ENCODE measurements at places on chromosomes 5 and 9.

DNA sequence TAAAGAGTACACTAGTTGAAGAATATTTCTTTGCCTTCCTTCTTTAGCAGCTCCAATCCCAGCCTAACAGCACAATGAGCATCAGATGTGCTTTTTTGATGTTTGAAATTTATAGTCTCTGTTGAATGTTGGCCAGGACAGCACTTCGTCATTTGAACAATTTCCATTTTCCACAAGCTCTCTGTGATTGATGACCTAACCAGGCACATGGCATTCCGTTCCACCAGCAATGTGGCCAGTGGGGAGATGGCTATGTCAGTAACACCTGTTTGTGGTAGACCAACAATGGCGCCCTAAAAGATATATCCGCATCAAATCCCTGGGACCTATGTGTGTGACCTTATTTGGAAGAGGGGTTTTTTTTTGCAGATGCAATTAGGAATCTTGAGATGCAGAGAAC lies 66.8 kb downstream of the PALM2AKAP2 start:
- DNase-seq: no peak

- DNase-seq: no peak
Observed at GRCh38 chr9:89000371-89000781, 9.1 kb downstream of the S1PR3 start.

- DNase-seq: no peak
Observed at GRCh38 chr5:62149879-62150278, 156.1 kb upstream of the KIF2A start.

DNA sequence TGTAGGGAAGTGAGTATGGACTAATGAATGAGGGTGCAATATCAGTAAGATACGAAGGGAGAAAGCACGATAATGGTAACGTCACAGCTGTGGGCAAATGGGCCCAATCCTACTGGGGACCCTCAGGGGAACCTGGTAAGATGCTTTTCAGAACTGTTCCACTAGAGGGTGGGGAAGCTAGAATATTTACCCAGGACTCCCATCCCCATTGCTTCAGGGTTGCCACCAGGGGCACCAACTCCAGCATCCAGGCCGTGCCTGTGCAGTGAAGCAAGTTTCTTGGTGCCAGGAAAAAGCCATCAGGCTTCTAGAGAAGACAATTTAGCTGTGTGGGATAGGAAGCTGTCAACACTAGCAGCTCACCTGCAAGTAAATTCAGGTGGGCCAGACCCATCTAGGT lies 409.3 kb downstream of the AGTPBP1 start:
- DNase-seq: no peak

GRCh38 chr9:105114964-105115728 lies 129.3 kb upstream of the SLC44A1 start:
- DNase-seq: no peak

- no peak for DNase-seq
Observed at GRCh38 chr9:87810008-87810407, 72.7 kb upstream of the SPATA31E1 start.

- DNase-seq: no peak
Observed at GRCh38 chr9:96073531-96074480, 198.3 kb downstream of the ERCC6L2 start.

DNA sequence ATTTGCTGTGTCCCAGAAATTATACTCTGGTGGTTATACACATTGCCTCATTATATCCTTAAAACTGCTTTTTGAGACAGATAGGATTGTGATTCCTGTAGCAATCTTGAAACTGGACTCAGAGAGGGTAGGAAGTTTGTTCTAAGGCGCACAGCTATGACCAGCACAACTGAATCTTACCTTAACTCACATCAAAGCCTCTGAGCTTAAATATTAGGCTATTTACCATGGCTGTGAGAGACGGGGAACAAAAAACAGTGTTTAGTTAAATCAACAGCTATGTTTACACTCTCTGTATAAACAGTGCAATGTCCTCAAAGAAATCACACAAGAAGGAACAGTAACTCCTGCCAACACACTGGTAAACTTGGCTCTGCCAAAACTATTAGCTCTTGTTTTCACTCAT lies 50.9 kb upstream of the TUT7 start:
- DNase-seq: no peak

- no peak for DNase-seq
Observed at GRCh38 chr5:130885027-130885426, 280.0 kb downstream of the HINT1 start.

DNA sequence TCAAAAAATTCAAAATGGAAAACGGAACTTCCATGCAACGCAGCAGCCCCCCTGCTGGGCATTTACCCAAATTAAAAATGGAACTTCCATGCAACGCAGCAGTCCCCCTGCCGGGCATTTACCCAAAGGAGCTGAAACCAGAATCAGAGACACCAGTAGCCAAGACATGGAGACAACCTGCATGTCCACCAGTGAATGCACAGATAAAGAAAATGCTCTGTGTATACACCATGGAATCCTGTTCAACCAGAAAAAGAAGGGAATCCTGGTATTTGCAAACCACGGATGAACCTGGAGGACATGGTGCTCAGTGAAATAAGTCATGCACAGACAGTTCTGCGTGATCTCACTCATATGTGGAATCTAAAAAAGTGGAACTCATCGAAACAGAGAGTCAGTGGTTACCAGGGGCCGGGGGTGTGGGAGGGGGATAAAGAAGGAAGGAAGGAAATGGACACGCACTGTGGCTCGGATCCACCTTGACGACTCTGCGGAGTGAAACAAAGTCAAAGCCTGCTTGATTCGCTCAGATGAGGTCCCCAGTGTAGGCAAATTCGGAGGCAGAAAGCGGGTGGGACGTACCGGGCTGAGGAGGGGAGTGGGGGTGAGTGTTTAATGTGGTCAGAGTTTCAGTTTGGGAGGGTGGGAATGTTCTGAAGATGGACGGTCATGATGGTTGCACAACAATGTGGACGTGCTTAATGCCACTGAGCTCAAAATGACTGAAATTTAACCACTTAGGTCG lies 40.2 kb upstream of the EXOC3 start:
- no peak for DNase-seq

- DNase-seq: no peak
Observed at GRCh38 chr5:95907740-95908706, 53.6 kb downstream of the ELL2 start.

DNA sequence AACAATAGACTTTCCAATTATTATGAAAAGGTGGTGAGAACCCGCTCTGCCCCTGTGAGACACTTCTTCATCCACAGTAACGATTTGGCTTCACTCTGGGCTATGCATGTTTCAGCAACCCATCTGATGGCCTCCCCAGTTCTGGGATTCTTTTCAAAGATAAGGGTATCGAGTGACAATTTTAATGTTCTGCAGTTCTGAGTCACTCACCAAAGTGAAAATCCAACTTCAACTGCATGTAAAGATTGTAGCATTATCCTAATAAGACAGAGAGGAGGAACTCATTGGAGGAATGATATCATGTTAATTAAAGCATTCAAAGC lies 1078.3 kb upstream of the SEMA6A start:
- no peak for DNase-seq

GRCh38 chr9:12666813-12667212 lies 26.4 kb upstream of the TYRP1 start:
- DNase-seq: no peak

DNA sequence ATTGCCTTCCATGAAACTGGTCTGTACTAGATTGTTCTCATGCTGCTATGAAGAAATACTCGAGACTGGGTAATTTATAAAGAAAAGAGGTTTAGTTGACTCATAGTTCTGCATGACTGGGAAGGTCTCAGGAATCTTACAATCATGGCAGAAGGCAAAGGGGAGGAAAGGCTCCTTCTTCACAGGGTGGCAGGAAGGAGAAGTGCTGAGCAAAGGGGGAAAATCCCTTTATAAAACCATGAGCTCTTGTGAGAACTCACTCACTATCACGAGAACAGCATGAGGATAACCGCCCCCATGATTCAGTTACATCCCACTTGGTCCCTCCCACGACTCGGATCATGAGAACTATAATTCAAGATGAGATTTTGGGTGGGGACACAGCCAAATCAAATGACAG lies 163.2 kb downstream of the RFK start:
- DNase-seq: no peak

GRCh38 chr9:120587328-120587727 lies 7.4 kb upstream of the CDK5RAP2 start:
- DNase-seq: no peak

DNA sequence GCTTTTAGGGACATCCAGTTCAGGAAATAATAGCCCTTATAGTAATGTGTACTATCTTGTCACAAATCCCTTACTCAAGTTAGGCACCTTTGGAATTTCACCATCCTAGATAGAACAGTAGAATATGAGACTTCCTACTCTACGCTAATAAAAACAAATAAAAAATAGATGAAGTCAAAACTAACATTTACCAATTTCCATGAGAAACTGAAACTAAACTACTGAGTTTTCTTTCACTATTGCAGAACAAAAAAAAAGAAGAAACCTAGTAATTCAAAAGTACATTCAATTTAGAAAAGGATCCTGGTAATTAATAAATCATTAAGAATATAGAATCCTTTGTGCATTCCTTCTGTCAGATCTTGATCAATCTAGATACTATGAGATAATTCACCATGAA lies 14.0 kb downstream of the STARD4 start:
- DNase-seq: no peak

DNA sequence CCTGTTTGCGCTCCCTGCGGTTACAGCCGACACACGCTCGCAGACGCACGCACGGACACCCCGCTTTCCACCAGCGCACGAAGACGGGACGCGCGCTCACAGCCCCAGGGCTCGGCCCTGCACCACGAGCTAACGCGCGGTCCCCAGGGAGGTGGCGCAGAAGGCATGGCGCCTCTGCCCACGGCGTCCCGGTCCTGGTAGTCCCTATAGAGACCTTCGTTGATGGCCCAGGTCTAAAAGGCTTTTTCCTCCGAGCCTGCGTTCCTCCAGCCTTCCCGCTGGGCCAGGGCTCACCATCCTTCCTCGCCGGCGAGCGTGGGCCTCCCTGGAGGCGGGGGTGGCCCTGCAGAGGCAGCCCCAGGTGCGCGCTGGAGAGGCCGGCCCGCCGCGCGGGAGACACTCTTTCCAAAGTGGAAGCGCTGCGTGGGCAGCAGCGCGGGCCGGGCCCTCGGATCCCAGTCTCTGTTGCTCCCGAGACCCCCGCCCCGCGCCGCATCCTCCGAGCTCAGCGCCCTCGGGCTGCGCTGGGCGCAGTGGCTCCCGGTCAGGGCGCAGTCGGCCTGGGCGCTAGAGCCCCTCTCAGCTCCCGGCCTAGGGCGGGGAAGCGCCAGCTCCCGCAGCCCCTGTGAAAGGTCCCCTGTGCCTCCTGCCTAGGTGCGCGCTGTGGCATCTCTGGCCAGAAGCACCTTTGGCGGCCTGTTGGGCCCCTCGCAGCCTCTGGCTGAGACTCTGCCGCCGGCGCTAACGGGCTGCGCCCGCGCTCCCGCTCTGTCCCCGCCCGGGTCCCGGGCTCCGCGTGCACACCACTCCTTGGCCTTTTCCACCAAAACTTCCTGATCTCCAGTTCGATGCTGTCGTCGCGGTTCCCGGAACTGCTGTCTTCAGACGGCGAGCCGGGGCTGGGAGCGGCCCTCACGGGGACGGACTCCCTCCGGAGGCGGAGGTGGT lies 31.9 kb upstream of the FANCC start:
- no peak for DNase-seq

- DNase-seq: no peak
Observed at GRCh38 chr9:82353631-82354278, 365.2 kb downstream of the SPATA31D1 start.

DNA sequence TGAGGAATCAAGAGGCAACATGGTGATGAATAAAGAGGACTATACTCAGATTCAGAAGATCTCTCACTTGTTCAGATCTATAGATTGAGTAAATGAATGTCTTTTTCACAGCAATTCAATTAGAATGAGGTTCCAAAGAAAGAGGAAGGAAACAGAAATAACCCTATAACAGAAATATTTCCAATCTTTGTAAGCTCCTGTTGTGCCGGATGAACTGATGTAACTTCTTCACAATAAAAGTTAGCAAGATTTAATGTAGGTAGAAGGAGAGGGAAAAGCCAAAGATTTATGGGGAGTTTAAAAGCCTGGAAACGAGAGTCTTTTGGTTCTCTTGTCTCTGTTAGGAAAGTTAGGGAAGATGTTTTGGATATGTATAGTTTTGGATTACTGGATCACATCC lies 92.1 kb downstream of the PBX3 start:
- no peak for DNase-seq

DNA sequence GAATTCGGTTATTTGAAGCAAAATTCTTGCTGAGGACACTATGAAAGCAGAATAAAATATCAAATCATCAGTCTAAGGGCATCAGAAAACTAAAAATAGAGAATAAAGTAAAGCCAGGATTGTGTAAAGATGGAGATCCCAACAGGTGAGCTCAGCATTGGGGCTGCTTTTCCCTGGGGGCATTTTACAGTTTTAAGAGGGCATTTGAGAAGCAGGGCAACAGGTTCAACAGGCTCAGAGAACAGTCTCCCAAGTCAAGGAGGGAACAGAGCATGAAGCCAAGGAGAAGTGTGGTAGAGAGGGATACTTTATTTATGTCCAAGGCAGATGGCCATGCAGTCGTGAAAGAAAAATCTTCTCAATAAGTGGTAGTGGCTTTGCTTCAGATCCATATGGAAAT lies 145.4 kb downstream of the SYK start:
- DNase-seq: no peak

DNA sequence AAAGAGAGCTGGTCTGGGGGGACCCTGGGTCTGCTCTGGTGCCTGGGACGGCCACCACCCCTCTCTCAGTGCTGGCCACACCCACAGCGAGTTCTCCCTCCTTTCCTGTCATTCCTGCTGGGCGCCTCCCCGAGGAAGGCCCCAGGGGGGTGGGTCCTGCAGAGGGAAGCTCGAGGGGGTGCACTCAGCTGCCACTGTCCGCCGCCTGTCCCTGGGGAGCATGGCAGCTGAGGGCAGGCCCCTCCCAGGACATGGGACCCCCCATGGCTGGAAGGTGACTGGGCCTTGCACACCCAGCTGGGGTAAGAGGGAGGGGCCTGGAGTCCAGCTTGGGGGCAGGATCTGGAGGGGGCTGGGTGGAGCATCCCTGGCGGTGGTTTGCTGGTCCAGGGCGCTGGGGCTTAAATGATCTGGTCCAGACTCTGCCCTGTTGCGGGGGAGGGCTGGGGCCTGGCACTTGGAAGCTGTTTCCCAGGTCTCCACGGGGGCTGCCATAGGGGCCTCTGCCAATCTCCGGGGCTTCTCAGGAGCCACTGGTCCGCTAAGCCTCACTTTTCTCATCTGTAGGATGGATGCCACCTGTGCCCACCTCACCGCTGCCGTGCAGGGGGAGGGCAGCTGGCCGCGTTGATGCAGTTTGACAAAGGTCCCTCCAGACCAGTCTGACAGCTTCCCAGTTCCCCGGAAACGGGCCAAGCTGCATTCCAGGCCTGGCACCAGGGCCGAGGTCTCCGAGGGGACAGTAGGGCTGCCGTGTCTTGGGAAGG lies 6.0 kb upstream of the SLC2A6 start:
- DNase-seq: no peak

DNA sequence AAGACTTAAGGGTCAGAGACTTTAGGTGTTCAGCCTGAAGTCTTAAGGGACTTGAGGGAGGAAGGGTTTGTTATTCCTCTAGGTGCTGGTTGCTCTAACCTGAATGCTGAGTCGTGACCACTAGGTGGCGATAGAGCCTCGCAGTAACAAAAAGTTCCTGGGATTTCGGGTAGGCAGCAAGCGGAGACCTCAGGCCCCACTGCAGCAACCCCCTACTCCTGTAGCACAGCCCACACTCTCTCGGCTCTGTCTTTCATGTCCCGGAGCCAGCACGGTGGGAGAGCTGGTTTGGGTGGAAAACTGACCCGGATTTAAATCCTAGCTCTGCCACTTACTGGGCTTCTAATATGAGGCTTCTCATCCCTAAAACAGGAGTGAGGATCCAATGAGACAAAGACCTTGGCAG lies 100.3 kb upstream of the PANK3 start:
- peak; percentile 33 for DNase-seq

Measured in stimulated activated CD4-positive, alpha-beta T cell treated with anti-CD3 and anti-CD28 coated beads, TNF-alpha, amount 100 ng/mL, for 1 hour (primary cell).